ENCODE measurements at places on chromosomes 4 and X. TPM values are rescaled to one million over a fixed set of nuclear protein-coding genes. Genes with fewer than 3 reads are reported as not detected.

GRCh38 chr4:26201120-26201519 lies 119.7 kb upstream of the RBPJ start:
- H3K27me3 ChIP-seq = no peaks in the 10 kb centered on the region
- peaks cover 9% of the 10 kb centered on the region for H3K4me1 ChIP-seq
- H3K27ac ChIP-seq = no peak overlapping the region

- H3K36me3 ChIP-seq = no peaks in the 10 kb centered on the region
- H3K27me3 ChIP-seq = no peaks in the 10 kb centered on the region
- H3K27ac ChIP-seq = no peak overlapping the region
- H3K4me1 ChIP-seq = no peaks in the 10 kb centered on the region
- H3K4me3 ChIP-seq = no peak overlapping the region
Observed at GRCh38 chr4:164615964-164616363, 138.0 kb upstream of the SMIM31 start.

PGAM4 gene
- not detected for total RNA-seq

HSFX1 gene
- total RNA-seq = 2.2 TPM

GRCh38 chrX:155778844-155779553 lies 102.1 kb upstream of the VAMP7 start:
- no peaks in the 10 kb centered on the region for H3K4me1 ChIP-seq
- H3K4me3 ChIP-seq = no peak overlapping the region
- no peak for DNase-seq
- H3K36me3 ChIP-seq = no peaks in the 10 kb centered on the region
- H3K27ac ChIP-seq = no peak overlapping the region
- peaks cover 4% of the 10 kb centered on the region for H3K27me3 ChIP-seq

DNA sequence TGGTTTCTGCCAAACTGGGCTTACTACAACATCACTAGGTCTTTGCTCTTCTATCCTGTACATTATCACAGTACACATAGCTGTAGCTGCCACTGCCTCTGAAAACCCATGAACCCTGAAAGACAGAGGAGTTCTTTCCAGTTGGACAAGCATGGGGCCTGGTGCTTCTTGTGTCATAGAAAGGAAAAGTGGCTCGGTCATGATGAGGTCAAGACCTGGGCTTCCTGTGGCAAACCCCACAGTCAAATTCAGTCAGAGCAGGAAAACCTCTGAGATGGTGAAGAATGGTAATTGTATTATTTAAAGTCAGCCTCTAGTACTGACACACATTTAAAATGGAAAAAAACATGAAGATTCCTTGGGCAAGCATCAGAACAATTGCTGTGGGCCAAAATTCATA lies 133.3 kb upstream of the PRPS2 start:
- no peaks in the 10 kb centered on the region for H3K4me1 ChIP-seq
- H3K36me3 ChIP-seq = no peaks in the 10 kb centered on the region
- no peaks in the 10 kb centered on the region for H3K27me3 ChIP-seq
- no peak overlapping the region for H3K4me3 ChIP-seq
- no peak for DNase-seq

GRCh38 chrX:135740681-135741149 lies 27.3 kb downstream of the CT45A1 start:
- H3K4me3 ChIP-seq = no peak overlapping the region
- H3K27me3 ChIP-seq = no peaks in the 10 kb centered on the region
- H3K36me3 ChIP-seq = no peaks in the 10 kb centered on the region
- H3K4me1 ChIP-seq = no peaks in the 10 kb centered on the region
- DNase-seq = no peak
- H3K27ac ChIP-seq = no peak overlapping the region

DNA sequence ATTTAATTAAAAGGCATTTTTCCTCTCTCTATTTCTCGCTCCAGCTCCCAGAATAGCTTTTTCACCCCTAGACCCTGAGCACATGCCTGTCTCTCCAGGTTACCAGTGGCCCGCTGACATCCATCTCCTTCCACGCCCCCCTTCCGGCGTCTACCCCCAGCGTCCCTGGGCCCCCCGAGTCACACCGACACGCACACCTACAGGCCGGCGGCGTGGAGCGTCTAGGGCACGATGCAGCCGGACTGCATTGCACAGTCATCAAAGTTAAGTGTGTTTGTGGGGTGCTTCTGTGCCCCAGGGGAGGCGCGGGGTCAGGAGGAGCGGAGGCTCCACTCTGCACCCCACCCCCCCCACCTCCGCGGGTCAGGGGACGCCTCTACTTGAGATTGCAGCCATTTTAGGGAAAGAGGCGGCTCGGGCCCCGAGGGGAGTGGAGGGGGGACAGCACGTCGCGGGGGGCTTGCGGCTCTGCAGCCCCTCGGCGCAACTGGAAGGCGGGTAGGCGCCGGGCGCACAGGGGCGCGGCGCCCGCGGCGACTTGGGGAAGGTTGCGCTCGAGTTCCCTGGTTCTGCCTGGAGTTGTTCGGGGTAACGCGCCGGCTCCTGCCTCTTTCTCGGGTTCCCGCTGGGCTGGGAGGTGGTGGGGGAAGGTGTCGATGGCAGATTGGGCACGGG lies 112.7 kb downstream of the DHX15 start:
- H3K36me3 ChIP-seq = no peaks in the 10 kb centered on the region
- H3K27me3 ChIP-seq = peaks cover 50% of the 10 kb centered on the region
- H3K27ac ChIP-seq = no peak overlapping the region
- H3K4me1 ChIP-seq = peaks cover 25% of the 10 kb centered on the region
- peak overlapping the region; percentile 67 for H3K4me3 ChIP-seq

DNA sequence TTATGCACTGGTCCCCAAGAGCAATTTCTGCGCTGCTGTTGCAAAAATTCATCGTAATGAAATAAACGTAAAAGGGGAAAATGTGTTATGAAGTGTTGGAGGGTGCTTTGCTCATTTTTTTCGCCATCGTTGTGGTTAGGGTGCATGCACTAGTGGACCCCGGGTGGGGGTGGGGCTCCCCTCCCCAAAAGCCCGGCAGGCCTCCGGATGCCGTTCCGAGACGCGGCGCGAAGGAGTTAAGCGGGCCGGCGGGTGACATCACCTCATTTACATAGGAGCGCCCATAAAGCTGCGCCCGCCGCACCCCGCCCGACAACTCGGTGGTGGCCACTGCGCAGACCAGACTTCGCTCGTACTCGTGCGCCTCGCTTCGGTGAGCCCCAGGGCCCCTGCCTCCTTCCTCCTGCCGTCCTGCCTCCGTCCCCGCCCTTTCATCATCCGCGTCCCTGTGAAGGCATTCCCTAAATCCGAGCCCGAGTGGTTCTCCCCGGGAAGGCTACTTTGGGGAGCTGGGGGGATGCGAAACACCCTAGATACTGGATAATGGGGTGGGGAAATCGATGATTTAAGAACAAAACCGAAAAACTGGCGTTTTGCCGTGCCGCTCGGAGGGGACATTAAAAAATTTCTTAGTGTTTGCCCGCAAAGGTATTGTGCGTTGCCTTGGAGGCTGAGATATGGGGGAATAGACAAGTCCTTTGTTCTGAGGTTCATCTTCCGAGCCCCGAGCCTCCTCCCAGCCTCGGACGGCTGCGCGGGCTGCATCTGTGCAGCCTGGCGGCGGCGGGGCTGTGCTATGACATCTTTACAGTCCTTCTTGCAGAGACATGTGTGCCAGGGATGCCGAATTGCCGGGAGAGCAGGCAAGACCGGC lies at the start of gene TMSB4X:
Gene TMSB4X (plus strand): TSS at position 315 of the 874 bp plus-strand sequence.
- peak within 1 kb of the TSS; percentile 76 for H3K4me3 ChIP-seq
- DNase-seq = peak; percentile 90
- H3K36me3 ChIP-seq = peaks cover 6% of the 10 kb centered on the region
- no peaks in the 10 kb centered on the region for H3K27me3 ChIP-seq
- H3K27ac ChIP-seq = peak within 1 kb of the TSS; percentile 98

Data from lower lobe of right lung (tissue), 2 donors.